A172 (cell line): ENCODE measurements at places on chromosomes 6 and 20.

DNA sequence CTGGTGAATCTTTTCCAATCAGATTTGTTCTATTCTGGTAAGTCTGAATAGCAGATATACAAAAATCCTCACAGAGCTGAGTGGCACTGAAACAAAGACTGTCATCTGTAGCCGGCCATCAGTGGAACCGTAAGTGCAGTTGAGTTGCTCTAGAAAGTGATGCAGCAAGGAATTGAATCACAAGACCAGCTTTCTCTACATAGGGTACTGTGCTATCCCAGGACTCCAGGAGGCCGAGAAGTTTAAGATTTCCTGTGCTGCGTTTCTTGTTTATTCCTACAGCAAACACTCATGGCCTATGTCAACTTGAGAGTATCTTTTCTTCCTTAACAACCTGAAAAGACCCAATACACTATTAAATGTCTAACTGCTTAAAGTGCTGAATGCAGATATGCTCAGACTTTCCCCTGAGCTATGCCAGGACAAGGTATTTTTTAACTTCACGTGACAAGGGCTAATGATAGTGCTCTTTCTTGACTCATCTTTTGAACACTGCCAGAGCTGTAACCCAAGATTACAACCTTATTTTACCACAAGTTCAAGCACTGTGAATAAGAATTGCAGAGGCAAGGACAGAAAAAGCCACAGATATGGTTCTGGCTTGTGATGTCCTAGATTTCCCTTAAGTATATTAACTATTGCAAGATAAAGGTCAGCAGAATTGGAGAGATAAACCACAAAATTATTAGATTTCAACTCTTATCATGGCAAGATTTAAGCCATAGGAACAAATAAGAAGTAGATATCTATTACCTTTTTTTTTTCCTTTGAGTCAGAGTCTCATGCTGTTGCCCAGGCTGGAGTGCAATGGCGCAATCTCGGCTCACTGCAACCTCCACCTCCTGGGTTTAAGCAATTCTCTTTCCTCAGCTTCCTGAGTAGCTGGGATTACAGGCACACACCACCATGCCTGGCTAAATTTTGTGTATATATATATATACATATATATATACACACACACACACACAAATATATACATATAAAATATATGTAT lies 71.6 kb downstream of the GJA1 start:
- no peak for DNase-seq

GRCh38 chr20:17364681-17365080 lies 137.8 kb downstream of the PCSK2 start:
- no peak for DNase-seq

DNA sequence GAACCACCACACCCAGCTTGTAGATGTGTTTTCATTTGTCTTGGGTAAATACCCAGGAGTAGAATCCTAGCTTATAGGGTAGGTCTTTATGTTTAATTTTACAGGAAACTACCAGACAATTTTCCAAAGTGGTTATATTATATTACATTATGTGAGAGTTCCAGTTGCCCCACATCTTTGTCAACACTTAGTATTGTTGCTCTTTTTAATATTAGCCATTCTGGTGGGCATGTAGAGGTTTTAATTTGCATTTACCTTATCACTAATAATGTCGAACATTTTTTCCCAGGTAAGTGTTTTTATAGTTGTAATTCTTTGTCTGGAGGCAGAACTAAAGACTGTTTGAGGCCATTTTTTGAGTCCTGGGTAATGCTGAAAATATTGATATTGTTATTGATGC lies 3.5 kb upstream of the BANF2 start:
- DNase-seq = no peak

DNA sequence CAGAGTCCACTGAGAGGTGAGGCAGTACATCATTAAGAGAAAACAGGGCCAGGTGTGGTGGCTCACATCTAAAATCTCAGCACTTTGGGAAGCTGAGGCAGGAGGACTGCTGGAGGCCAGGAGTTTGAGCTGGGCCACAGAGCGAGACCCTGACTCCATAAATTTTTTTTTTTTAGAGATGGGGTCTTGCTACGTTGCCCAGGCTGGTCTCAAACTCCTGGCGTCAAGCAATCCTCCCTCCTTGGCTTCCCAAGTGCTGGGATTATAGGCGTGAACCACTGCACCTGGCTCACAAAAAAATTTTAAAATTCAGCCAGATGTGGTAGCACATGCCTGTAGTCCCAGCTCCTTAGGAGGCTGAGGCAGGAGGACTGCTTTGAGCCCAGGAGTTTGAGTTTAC lies 17.3 kb downstream of the PPIL1 start:
- DNase-seq = no peak

DNA sequence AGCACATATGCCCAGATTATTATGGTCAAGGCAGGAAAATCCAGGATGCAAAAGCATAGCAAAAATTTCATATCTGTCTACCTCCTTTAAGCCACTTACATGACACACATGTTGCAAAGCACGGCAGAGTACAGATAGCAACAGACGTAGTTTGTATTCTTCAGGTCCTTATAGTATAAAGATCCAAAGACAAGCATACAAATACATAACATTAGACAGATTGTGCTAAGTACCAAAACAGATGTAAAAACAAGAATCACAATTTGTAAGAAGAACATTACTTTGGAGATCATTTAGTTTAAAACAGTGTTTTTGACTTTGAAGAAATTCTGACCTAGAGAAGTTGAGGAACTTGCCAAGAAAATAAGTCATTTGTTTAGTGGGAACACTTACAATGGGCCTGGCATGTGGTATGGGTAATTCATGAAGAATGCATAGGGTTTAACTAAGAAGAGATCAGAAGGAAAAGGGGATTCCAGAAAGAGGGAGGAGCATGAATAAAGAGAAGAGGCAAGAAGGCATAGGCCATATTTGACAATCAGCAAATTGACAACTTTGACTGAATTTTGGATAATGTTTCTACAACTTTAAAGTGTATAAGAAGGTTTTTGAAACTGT lies 30.6 kb upstream of the LMBRD1 start:
- DNase-seq = no peak

DNA sequence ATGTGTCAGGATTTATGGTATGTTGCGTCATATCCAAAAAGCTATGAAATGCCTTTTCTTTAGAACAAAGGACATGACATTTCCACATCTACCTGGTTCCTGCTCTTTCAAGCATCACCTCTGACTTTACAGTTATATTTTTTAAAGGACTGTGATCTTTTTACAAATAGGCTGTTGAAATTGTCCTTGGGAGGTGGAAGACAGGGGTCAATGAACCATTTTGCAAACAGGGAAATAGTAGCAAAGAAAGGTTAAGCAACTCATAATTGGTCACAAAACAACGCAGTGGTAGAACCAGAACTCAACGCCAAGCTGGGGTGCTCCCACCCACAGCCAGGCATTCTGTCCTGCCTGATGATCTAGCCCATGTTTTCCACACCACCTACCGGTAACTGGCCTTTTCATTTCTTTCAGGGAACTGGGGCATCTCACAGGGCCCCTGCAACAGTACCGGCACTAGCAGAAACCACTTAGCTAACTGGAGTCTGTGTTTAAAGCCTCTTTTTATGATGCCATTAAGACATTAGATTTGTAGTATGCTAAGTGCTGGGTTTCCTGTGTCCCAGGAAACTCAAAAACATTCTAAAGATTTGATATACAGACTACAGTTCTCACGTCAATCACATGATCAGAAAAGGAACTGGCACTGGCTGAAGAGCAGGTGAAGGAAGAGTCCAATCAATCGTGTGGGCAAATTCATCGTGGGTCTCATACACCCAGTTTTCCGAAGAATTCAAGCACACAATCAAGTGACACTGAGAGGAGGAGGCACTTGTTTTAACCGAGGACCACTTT lies 13.9 kb downstream of the ZNF217 start:
- peak; percentile 80 for DNase-seq

- no peak for DNase-seq
Observed at GRCh38 chr6:42791706-42792320, 10.0 kb downstream of the BICRAL start.

GRCh38 chr20:13250251-13250650 lies 29.2 kb downstream of the ISM1 start:
- no peak for DNase-seq

- no peak for DNase-seq
Observed at GRCh38 chr20:23095499-23095898, 9.4 kb upstream of the CD93 start.

DNA sequence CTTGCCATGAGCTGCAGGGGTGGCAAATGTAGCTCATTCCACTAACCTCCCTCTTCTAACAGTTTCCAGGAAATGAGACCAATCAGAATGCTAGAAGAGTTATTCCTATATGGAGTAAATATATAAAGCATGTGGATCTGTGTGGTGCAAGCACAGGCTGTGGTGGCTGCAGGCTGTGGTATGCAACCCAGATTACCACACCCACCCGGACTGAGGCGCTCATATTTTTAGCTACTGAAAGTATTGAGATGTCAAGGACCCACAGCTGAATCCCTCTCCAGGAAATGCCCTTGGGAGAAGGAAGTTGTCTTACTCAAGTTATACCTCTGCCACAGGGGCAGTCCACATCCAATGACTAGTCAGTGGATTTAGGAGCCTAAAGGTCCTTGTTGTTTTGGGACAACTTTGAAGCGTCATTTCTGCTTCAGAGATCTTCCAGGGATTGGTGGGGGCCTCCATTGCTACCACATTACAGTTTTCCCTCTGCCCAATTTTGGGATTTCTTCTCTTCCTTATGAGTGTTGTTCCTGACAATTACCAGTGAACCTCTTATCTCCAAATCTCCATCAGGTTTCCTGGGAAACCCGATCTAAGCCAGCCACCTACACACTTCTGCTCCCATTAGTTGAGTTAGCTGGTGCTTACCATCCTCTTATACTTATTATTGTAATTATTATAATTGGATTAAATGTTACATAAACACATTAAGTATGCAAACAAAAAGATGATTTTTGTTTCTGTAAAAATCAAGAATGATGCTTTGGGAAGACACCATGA lies 12.1 kb upstream of the REPS1 start:
- no peak for DNase-seq

DNA sequence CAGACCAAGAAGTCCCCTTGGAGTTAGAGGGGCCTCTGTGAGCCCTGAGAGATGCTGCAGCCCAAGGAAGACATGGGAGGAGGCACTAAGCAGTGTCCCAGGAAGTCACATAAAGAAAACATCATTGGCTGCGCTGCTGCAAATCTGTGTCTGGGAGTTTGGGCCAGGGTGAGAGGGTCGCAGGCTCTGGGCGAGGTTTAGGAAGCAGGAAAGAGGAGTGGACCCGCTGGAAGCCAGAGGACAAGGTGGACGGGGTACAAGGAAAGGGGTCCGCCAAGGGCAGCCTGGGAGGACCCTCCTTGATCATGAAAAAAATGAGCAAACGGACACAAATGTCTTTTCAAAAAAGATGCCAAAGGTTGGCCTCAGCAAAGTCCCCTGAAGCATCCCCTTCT lies 15.5 kb upstream of the SERPINB1 start:
- DNase-seq = no peak

GRCh38 chr20:11178946-11179654 lies 505.3 kb upstream of the JAG1 start:
- peak; percentile 86 for DNase-seq

- DNase-seq = no peak
Observed at GRCh38 chr6:90892271-90892670, 305.4 kb upstream of the MAP3K7 start.

DNA sequence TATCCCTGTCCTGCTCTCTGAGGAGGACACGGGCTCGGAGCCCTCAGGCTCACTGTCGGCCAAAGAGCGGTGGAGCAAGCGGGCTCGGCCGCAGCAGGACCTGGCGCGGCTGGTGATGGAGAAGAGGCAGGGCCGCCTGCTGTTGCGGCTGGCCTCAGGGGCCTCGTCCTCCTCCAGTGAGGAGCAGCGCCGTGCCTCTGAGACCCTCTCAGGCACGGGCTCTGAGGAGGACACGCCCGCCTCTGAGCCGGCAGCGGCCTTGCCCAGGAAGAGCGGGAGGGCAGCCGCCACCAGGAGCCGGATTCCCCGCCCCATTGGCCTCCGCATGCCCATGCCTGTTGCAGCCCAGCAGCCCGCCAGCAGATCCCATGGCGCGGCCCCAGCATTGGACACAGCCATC lies 14.2 kb upstream of the SLC22A7 start:
- DNase-seq = no peak

DNA sequence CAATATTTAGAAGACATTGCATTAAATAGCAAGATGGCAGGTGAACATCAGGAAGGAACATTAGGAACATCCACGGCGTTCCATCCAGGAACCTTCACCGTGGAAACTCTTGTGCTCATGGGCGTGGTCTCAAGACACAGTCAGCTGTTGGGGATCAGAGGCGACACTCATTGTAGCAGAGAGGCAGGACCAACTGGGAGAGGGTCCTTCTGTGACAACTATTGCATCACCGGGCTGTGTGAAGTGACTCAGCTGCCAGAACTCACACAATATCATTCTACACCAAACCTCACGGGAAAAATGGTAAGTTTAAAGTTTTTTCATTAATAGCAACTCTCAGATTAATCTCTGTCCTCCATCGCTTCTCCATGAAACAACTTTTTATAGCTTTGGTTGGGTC lies 334.8 kb upstream of the SULF2 start:
- DNase-seq = no peak

DNA sequence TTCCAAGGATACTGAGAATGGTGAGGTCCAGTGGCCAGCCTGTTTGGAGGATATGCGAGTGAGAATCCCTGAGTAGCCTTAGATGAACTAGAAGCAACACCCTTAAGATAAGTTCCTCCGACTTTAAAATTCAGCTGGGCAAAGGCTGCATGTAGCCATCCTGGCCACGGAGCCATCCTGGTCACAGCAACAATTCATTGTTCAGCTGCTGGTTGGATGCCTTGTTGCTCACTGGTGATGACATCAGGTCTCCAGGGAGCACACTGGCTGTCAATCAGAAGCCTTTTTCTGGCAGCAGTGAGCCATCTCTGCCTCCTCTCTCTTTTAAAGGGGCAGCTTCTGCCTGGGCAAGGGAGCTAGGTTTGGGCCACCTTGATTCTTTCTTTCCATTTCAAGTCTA lies 22.4 kb upstream of the RIMS4 start:
- peak; percentile 28 for DNase-seq

DNA sequence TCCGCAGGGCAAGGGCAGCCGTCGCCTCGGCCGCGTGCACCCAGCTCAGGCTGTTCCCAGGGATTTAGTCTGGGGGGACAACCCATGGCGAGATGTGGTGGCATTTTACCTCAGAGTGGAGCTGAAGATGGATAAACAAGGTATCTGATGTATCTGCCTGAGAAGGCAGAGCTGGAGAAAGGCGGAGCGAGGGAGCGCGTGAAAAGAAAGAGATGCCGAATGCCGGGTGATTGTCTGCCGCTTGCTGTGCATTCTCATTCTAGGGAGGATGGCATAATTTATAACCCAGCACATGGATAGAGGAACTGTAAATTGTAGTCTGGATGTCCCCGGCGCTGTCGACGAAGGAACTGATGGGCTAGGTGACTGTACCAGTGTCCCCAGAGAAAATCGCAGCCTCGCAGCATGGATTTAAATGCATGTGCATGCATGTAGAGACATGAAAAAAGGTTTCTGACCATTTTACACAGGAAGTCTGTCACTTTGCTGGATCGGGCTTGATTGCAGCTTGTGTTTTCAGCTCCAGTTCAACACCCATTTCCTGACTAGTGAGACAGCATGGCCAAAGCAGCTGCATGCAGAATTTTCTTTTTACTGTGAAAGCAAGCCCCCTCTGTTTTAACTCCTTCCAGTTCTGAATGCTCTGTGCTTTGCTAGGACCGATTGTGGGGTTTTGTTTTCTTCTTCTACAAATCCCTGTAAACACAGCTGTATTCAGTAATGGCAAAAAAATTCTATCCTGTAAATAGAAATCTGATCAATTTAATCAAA lies 149.7 kb downstream of the PRL start:
- DNase-seq = no peak
